Right atrium auricular region (tissue), 2 donors: ENCODE measurements at places on chromosomes 3 and 15. TPM values are rescaled to one million over a fixed set of nuclear protein-coding genes. Genes with fewer than 3 reads are reported as not detected.

CHRNB4 gene
- not detected for total RNA-seq

EIF1B gene
- 63.9 TPM for total RNA-seq

PHLDB2 gene
- 20.2 TPM for total RNA-seq

PDHB gene
- 111 TPM for total RNA-seq

KY gene
- total RNA-seq, result 0.33 TPM

CCDC191 gene
- total RNA-seq, result 0.75 TPM

DNA sequence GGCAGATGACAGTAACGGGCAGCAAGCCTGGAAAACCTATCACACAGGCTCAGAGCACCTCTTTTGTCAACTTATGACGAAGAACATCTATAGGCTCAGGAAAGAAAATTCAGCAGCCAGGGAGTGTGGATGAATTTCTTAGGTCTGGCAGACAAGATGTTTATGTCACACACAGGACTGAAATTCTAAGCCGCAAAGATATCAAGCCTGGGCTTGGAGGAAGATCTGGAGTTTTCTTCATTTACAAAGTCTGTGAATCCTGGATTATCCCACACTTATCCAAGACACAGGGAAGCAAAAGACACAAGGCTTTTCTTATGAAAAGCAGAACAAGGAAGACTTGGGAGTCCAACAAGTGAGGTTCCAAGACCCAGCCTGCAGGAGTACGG, 23.4 kb upstream of the CHCHD6 start:
- DNase-seq, result peak; percentile 42

- DNase-seq, result no peak
Measured at GRCh38 chr15:40958723-40959122, 5.5 kb downstream of the CHAC1 start.

GRCh38 chr3:104388619-104389018, 978.1 kb upstream of the ALCAM start:
- no peak for DNase-seq

GRCh38 chr3:109643590-109643989, 306.2 kb upstream of the DPPA4 start:
- DNase-seq, result no peak

DNA sequence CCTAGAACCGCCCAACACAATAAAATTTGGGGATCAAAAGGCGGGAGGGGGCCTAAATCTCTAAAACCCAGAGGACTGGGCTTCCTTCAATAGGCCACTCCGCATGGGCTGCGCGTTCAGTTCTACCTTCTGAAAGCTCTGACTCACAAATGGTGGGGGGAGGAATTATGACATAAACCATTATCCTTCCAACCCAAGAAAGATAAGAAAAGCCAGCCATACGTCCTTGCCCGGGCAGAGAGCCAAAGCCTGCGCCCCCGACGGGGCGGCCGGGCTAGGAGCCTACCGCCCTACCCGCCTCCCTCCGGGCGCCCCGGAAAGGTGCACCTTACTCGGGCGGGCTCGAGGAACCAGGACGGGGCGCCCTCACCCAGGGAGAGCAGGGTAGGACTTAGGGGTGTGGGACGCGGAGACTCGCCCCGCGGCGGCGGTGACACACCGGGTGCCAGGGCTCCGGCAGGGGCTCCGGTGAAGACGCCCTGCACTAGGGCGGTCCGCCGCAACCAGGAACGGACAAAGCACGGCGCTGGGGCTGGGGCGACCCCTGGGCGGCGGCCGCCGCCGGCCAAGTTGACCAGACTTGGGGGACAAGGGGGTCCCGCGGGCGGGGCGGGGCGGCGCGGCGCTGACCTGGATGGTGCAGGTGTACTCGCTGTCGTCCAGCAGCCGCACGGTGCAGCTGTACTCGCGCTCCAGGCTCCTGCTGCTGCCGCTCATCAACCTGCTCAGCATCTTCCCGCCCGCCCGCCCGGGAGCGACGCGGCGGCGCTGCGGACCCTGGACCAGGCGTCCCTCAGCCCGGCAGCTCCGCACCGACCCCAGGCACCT, 534 bp downstream of the FRMD5 start:
- no peak for DNase-seq

DNA sequence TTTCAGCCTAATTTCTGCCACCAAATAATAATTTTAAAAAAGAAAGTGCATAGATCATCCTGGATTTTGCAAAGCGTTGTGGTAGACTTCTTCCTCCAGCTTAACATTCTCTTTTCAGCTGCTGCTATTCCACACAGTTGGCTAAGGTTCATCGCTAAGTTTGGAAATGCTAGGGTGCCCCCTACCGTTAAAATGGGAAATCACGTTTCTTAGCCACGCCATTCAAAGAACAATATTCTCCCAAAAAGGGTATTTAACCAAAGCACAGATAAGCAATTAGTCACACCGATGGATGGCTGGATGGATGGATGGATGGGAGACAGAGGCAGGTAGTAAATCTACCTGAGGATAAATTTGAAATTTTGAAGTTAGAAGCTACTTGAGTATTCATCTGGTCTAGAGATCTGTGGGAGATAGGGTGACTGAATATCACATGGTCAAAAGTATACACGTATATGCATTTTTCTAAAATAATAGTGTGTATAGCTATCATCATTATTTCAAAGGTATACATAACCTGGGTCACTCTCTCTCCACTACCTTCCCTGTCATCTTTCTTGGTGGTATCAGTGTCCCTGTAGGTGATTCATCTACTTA, 67.2 kb downstream of the EFHB start:
- no peak for DNase-seq

DNA sequence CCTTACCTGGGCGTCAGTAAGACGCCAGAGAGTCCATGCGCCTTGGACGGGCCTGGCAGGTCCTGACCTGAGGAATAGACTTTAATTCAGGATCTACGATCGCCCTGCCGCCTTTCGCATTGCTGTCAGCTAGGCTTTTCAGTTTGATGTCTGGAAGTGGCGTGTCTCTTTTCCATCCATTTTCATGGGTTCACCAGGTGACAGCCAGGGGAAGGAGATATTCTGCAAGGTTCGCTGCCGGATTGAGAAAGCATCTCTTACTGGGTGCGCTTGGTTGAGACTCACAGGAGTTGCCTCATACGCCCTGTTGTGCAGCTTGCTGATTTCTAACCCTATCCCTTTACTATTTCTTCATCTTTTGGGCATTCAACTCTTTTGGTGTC, 7.4 kb downstream of the EPHA3 start:
- DNase-seq, result no peak

DNA sequence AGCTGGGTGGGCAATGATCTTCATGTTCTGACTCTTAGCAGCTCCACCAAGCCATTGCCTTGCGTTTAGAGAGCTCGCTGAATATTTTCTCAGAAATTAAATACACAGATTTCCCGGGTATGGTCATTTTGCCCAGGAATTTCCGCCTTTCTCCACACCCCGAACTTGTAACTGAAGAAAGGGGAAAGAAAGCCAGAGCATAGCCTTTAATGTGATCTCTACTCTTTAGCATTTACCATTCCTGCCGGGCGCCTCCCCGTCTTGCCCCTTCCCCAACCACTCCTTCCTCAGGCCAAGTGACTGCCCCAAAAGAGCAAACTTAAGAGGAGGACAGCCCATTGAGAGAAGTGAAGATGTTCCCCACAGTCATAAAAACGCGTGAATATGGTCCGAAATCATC, 53.1 kb downstream of the LMCD1 start:
- DNase-seq, result no peak

- DNase-seq, result no peak
Measured at GRCh38 chr15:62781081-62781497, 261.5 kb upstream of the TPM1 start.

- DNase-seq, result no peak
Measured at GRCh38 chr3:11476735-11477144, 167.0 kb downstream of the VGLL4 start.

DNA sequence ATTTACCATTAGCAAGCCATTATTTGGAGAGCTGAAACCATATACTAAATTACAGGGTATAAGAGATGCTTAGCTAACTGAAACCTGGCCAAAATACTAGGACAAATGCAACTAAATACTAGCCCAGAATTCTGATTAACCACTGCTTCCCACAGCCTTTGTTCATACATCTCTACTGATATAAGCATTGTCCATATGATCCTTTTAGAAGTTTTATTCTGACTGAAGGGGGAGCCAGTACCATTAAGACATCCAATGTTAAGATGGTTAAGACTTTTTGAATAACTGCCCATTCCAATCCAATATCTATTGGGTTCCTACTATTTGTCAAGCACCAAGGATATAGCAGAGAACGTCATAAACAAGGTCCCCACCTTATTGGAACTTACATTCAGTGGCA, 421.3 kb downstream of the FOXP1 start:
- no peak for DNase-seq

DNA sequence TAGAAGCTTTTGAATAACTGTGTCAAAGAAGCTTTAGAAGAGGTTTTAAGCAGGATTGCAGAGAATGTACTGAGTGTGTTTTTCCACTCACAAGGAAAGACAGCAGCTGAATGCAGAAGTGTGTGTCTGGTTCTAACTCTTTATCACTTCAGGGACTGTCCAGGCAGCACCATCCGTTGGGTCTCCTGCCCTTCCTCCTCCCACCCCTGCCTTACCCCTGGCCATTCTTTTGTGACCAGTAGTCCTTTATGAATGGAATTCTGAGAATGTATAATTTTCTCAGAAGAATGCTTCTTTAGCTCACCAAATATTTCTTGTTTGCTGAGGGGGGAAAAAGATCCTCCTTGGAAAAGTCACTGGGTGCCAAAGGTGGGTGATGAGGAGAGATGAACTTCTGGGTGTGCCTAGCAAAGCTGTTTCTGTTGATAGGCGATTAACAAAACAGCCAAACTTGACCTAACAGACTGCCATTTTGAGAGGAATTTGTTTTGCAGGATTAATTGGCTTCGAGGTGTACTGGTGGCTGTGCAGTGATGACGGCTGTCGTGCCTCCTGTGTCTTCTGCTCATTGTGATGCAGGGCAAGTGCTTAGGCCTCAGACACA, 70.9 kb downstream of the IGF1R start:
- no peak for DNase-seq
